Left ventricle myocardium inferior (tissue), 1 donor: ENCODE measurements at places on chromosomes 16 and 17. TPM values are rescaled to one million over a fixed set of nuclear protein-coding genes. Genes with fewer than 3 reads are reported as not detected.

- no peak overlapping the region for H3K27ac ChIP-seq
- no peaks in the 10 kb centered on the region for H3K4me1 ChIP-seq
- no peak for DNase-seq
- peaks cover 83% of the 10 kb centered on the region for H3K27me3 ChIP-seq
Observed at GRCh38 chr16:87618216-87618615, 15.9 kb downstream of the JPH3 start.

EVPLL gene
- not detected for total RNA-seq

DNA sequence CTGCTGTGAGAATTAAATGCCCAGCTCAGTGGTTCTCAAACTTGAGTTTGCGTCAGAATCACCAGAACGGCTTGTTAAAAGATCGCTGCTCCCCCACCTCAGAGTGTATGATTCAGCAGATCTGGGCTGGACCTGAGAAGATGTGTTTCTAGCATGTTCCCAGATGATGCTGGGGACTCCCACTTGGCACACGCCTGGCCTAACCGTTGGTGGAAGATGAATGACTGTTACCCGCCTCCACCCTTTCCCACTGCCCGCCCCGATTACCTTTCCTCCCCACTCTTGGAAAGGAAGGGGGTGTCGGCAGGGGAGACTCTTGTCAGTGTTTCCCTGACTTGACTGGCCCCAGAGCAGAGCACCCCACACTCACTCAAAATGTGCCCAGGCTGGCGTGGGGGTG, 29.3 kb upstream of the ABCC3 start:
- no peak for DNase-seq
- H3K4me1 ChIP-seq = peaks cover 29% of the 10 kb centered on the region
- no peak overlapping the region for H3K4me3 ChIP-seq
- H3K27me3 ChIP-seq = peaks cover 40% of the 10 kb centered on the region

GRCh38 chr16:56238188-56238587, 46.9 kb downstream of the GNAO1 start:
- H3K36me3 ChIP-seq = no peaks in the 10 kb centered on the region
- H3K4me1 ChIP-seq = peaks cover 13% of the 10 kb centered on the region
- no peak overlapping the region for H3K4me3 ChIP-seq

DNA sequence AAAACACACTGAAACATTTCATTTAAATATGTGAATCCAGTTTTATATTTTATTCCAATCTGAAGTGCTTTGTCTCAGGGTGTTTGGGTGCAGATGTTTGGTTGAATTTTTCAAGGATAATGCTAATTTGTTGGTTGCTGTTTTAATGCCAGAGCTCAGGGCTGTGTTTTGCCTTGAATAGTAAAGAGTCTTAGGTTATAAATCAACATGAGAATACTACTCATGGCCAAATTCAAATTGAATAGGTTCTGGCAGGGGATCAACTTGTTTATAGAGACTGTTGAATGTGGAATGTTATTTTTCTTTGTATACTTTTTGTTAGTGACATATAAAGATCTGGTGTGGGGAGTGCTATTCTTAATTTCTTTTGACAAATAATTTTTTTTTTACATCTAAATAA, 18.8 kb downstream of the TOM1L1 start:
- no peak for DNase-seq
- H3K27ac ChIP-seq = no peak overlapping the region
- H3K36me3 ChIP-seq = peaks cover 38% of the 10 kb centered on the region
- H3K27me3 ChIP-seq = no peaks in the 10 kb centered on the region

GRCh38 chr16:25855818-25856217, 164.1 kb downstream of the HS3ST4 start:
- H3K27ac ChIP-seq = no peak overlapping the region
- no peaks in the 10 kb centered on the region for H3K36me3 ChIP-seq
- H3K4me3 ChIP-seq = no peak overlapping the region
- no peaks in the 10 kb centered on the region for H3K4me1 ChIP-seq
- peaks cover 51% of the 10 kb centered on the region for H3K27me3 ChIP-seq
- no peak for DNase-seq

DNA sequence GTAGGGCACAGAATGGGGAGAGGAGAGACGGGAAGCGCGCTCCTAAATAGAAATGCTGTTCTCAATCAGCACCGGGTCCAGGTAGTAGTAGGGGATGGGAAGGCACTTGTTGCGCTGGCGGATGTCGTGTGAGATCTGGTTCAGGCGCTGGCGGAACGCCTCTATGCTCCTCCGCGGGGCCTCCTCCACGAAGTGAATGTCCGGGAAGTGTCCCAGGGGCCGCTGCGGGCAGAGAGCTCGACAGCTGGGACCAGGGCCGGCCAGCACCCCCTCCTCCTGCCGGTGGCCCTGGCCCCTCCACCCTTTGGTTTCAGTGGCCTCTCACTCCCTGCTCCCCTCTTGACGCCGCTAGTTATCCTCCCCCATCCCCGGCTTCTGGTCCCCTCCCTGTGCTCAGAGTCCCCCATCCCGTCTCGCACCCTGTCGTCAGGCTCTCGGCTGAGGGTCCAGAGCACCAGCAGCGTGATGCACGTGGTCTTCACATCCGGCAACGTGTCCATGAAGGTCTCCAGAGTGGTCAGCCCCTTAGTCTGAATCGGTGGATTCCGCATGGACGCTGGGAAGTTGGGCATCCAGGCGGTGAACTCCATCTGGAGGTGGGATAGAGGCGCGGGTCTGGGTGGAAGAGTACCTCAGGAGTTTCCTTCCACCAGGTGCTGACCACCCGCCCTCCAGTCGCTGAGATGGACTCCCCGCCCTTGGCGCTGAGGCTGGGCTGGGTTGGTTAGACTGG, 14.6 kb downstream of the ALOX12B start:
- H3K36me3 ChIP-seq = no peaks in the 10 kb centered on the region
- peaks cover 84% of the 10 kb centered on the region for H3K27me3 ChIP-seq
- no peak for DNase-seq

DNA sequence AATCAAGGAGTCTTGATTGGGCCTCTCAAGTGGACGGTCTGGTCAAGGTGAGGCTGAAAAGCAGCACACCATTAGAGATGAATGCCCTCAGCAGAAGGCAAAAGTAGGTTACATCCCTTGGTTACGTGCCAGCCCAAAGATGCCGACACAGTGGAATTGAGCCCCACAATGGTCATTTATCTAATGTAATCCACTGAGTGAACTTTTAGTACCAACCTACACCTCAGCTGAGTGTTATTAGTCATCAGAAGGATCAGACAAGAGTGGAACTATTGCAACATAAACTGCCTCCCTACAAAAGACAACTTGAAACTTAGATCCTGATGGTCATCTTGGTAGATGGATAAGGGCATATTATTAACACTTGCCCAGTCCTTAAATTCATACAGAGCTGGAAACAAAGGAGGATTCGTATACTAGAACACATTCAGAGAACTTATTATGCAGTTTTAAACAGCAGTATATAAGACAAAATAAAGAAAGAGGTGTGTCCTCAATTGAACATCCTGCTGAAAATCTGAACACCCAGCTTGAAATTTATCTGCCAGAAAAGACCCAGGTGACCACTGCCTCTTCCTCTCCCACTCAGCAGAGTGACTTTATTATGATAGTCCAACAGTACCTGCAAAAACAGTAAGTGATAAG, 2.8 kb downstream of the DCUN1D3 start:
- H3K27me3 ChIP-seq = no peaks in the 10 kb centered on the region
- H3K4me3 ChIP-seq = no peak overlapping the region
- peaks cover 29% of the 10 kb centered on the region for H3K36me3 ChIP-seq
- H3K4me1 ChIP-seq = peaks cover 83% of the 10 kb centered on the region
- DNase-seq = no peak

DNA sequence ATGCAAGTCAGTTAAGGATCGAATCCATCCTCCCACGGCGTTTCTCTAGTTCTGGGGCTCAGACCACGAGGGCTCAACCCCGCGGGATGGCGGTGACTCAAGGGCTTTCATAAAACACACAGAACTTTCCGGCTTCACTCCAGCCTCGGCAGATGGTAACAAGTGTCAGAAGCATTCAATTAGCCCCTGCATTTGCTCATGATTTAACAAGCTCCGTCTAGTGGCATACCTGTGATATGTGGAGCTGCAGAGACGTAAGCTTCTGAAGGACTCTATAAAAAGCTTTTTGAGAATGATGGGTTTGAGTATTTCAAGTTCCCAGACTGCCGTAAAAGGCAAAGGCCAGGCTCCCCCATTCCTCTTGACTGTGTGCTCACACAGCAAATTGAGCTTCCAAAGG, 91.3 kb upstream of the SEC14L1 start:
- no peak for DNase-seq
- no peak overlapping the region for H3K27ac ChIP-seq
- H3K4me1 ChIP-seq = no peaks in the 10 kb centered on the region
- no peaks in the 10 kb centered on the region for H3K36me3 ChIP-seq

C1QTNF1 gene
- 146 TPM for total RNA-seq

DNA sequence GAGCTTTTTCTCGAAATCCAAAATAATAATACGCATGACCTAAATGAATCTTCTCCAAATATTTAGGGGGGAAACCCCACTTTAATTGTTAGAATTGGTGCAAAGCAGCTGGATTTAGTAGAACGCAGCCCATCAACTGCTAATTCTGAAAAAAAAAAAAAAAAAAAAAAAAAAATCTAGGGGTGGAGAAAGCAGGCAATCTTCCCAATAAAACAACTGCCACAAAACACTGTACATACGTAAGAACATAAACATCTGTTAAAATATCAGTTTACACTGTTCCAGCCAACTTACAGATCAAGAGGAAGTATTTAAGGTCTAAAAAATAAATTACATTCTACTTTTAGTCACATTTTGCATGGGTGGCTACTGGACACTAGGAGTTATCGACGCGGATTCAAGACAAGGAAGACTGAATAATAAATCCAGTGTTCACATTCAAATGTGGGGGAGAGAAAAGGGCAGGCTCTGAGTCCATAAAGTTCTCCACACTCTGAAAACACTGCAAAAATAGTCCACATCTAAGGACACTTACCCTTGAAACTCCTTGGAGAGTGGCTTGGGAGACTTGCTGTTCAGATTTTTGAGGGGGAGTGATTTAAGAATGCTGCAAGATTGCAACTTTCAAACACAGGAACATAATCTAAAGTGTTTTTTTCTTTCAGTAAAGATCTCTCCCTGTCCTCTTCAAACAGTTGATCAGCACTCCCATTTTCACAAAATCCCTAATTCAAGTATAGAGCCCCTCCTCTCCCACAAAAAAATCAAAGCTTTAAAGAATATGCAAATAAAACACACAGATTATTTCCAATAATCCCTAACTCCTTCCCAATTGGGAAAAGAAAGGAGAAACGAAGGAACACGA, 1.3 kb downstream of the APPBP2 start:
- peak overlapping the region; percentile 95 for H3K4me3 ChIP-seq
- peaks cover 8% of the 10 kb centered on the region for H3K36me3 ChIP-seq
- peaks cover 64% of the 10 kb centered on the region for H3K4me1 ChIP-seq
- H3K27me3 ChIP-seq = no peaks in the 10 kb centered on the region

- H3K4me1 ChIP-seq = no peaks in the 10 kb centered on the region
- H3K27ac ChIP-seq = no peak overlapping the region
- no peaks in the 10 kb centered on the region for H3K27me3 ChIP-seq
- H3K36me3 ChIP-seq = peaks cover 65% of the 10 kb centered on the region
- H3K4me3 ChIP-seq = no peak overlapping the region
Observed at GRCh38 chr17:66025551-66025950, 166.4 kb downstream of the CEP112 start.

ARL5C gene
- total RNA-seq = not detected

CIAO3 gene
- total RNA-seq = 30.3 TPM

KRT15 gene
- not detected for total RNA-seq

DNA sequence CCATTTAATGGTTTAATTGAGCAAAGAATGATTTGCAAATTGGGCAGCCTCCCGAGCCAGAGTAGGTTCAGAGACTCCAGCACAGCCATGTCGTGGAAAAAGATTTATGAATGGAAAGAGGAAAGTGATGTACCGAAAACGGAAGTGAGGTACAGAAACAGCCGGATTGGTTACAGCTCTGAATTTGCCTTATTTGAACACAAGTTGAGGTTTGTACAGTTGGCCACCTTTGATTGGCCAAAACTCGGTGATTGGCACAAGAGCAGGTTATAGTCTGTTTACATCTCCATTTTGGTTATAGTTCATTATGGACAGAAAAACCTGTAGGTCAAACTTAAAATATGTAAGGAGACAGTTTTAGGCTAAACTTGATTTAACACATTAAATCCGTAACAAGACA, 44.5 kb downstream of the TENT4B start:
- H3K27me3 ChIP-seq = no peaks in the 10 kb centered on the region
- no peak for DNase-seq
- H3K27ac ChIP-seq = no peak overlapping the region
- H3K36me3 ChIP-seq = no peaks in the 10 kb centered on the region

DNA sequence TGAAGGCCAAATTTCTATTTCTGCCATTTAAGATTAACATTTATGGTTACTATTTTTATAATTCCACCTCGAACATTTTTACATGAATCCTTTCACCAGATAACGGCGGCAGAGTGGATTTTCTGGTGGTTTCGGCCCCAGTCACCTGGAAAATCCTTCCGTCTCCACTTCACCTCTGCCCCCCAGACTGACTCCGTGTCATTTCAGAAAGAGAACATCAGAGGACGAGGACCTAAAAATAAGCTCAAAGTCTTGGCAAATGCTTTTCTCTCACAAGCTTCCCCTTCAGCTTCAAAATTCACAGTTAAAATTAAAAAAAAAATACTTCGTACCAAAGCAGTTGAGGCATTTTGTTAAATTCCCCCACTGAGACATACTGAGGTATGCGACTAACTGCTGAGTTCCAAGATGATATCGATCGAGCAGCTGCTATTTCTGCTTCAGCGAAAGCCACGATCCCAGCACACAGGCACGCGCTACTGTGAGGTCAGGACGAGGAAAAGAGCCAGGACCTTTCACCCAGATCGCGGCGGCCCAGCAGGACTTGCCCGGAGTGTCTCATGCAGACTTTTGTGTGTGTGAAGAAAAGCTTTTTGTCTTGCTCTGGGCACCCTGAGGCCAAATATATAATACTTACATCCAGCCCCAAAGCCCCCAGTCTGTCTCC, 36.8 kb downstream of the ASPA start:
- DNase-seq = peak; percentile 84
- no peaks in the 10 kb centered on the region for H3K36me3 ChIP-seq
- no peaks in the 10 kb centered on the region for H3K27me3 ChIP-seq

MPO gene
- 0.05 TPM for total RNA-seq

- DNase-seq = no peak
- peaks cover 80% of the 10 kb centered on the region for H3K36me3 ChIP-seq
- no peak overlapping the region for H3K4me3 ChIP-seq
- H3K4me1 ChIP-seq = peaks cover 68% of the 10 kb centered on the region
- peak overlapping the region; percentile 92 for H3K27ac ChIP-seq
Observed at GRCh38 chr17:45096141-45096540, 35.0 kb downstream of the NMT1 start.

- peak within 1 kb of the TSS; percentile 98 for H3K27ac ChIP-seq
- peak; percentile 93 for DNase-seq
- no peaks in the 10 kb centered on the region for H3K27me3 ChIP-seq
- peak within 1 kb of the TSS; percentile 86 for H3K4me3 ChIP-seq
- H3K4me1 ChIP-seq = peaks cover 55% of the 10 kb centered on the region
Observed at GRCh38 chr17:17496189-17497064, at the start of gene RASD1. Gene RASD1 (minus strand): TSS chr17:17496395. CDS start chr17:17496181, 214 bp downstream.

ACAP1 gene
- total RNA-seq = 13.4 TPM
